ENCODE measurements at places on chromosomes 1 and 21.
A peak's percentile ranks its signal among the peaks of the same experiment; 100 is the strongest.

DNA sequence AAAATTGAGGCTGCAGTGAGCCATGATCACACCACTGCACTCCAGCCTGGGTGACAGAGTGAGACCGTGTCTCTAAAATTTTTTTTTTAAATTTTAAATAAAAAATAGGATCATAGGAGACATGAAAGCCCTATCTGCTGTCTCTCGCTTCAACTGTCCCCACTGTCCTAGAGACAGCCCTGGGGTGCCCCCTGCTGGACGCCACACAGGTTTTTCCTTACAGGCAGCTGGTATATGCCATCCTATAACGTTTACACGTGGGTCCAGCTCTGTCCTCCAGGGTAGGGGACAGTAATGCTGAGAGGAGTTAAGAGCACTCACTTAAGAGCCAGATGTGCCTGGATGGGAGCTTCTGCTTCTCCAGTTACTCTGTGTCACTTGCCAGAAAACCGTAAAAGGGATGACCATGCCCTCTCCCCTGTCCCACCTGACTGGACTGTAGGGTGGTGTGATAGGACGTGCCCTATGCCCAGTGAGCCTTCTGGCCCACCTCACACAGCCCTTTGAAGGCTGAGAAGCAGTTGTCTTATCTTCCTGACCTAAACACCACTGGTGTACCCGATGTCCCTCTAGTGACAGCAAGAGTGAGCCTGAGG is 8.5 kb downstream of the FBXO2 start:
- peak; percentile 75 for DNase-seq

- DNase-seq: no peak
Observed at GRCh38 chr1:69110851-69111250, 456.9 kb upstream of the LRRC7 start.

DNA sequence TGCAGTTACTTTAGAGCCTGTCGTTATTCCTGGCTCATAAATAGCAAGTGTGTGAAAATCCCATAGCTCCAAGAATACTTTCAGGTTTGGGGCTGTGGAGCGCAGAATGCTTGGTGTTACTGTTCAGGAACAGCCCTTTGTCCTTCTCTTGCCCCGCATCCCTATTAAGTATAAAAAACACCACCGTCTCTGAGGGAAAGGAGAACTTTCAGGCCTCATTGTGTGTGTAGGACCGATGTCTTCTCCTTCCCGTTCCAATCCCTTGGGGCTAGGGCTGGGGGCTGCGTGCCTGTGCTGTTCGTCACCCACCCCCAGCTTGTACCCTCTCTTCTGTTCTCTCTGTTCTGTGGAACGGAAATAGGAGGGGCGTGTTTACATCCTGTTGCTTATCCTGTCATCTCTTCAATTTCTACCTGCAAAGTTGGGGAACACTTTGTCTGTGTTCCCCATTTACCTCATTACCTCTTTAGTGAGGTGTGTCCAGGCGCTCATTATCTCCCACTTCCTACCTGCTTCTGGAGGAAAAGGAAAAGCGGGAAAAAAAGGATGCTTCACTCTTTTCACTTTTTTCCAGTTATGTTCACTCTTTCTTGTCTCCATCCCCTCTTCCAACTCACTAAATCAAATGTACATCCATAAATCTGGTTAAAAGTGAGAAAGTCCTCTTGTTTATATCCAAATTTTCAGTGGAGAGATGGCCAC is 788 bp upstream of the TXNIP start:
- DNase-seq: no peak

DNA sequence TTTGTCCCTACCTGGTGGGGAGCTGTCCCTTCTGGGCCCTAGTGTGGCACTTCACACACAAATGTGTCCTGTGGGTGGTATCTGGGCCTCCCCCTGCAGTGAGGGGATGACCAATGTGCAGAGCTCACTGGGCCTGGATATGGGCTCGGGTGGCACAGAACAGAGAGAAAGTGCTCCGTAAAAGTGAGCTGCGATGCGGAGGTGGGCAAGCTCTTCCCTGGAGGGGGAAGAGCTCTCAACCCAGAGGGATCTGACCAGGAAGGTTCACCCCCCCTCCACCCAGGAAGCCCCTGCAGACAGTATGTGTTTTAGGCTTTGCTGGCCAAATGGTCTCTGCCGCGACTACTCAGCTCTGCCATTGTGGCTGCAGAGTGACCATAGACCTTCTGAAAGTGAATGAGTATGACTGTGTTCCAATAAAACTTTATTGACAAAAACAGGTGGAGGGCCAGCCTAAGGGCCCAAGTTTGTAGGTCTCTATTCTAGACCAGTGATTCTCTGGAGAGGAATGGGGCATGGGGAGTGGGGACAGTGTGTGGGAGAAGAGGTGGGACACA is 8.6 kb upstream of the ITGB2 start:
- DNase-seq: no peak

DNA sequence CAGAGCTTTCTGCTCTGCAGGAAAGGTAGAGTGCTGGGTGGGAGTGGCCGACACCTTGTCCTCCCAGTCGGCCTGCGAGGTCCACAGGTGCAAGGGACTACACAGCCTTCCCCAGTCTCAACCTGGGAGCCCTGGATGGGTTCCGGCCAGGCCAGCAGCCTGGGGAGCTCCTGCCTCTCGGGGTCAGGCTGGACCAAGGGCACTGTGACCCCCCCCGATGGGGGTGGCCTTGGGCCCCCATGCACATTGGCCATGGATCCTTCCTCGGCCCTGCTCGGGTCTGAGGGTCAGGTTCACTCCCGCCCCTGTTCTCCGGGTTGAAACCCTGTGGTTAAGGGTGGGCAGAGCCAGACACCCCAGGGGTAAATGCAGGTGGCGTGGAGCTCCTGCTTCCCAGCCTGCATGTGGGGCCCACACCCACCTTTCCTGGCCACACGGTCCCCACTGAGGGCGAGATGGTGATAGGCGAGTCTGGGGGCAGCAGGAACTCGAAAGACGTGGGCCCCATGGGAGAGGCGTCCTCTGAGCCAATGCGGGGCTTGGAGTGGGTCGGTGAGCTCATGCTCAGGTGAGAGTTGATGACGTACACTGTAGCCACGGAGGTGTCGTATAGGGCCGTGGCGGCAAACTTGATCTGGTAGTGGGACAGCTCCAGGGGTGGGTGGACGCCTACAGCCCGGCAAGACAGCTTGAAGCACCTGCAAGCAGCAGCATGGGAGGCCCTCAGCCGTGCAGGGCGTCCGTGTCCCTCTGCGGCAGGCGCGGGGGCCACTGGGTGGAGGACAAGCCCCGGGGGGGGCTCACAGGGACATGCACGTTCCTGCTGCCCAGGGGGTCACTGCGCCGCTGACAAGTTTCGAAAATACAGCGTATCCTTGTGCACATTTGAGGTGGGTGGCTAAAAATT is 10.8 kb upstream of the TMEM52 start:
- no peak for DNase-seq

- no peak for DNase-seq
Observed at GRCh38 chr21:45403825-45404729, 888 bp upstream of the COL18A1 start.

DNA sequence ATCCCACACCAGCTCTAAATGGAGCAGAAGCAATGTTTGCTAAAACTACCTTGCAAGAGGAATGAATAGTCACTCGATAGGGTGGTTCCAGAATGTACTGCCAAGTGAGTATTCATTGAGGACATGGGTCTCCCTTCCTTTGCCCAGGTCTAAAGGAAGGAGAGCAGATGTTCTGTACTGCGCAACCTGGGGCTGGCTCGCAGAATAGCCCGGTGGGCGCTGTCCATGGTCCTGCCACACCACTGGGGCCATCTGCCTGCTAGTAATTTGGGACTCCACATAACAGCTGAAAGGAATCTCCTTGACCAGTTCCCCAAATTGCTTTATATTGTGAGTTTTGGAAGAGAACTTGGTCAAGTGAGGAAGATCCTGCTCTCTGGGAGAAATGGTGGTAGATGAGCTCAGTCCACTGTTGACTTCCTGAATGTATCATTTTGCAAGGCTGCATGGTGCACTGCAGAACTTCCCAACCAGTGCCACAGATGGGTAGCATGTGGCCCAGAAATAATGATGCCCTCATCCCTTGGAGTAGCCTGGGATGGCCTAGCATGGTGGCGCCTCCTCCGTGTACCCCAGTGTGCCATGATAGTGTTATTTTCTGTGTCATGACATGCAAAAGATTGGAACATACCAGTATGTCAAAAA is 5.7 kb downstream of the SLC6A17 start:
- DNase-seq: no peak

GRCh38 chr1:171913385-171913784 is 72.1 kb downstream of the DNM3 start:
- DNase-seq: peak; percentile 16

DNA sequence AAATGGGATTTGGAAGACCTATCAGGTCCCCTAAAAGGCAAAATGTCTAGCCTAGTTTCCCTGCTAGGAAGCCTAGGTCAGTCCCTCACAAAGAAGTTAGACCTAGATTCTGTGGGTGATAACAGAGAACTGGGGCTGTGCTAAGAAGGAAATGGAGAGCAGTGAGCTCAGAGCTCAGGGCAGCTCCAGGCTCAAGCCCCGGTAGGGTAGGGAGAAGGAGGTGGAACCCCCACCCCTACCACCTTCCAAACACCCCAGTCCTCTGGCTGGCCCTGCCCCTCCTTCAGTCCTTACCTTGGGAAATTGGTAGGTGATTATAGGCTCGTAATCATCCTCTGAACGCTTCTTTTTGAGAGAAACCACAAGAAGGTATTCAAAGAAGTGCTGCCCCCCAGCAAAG is 1.1 kb downstream of the DENND2D start:
- no peak for DNase-seq

- no peak for DNase-seq
Observed at GRCh38 chr1:32948905-32949304, 15.7 kb downstream of the RNF19B start.

DNA sequence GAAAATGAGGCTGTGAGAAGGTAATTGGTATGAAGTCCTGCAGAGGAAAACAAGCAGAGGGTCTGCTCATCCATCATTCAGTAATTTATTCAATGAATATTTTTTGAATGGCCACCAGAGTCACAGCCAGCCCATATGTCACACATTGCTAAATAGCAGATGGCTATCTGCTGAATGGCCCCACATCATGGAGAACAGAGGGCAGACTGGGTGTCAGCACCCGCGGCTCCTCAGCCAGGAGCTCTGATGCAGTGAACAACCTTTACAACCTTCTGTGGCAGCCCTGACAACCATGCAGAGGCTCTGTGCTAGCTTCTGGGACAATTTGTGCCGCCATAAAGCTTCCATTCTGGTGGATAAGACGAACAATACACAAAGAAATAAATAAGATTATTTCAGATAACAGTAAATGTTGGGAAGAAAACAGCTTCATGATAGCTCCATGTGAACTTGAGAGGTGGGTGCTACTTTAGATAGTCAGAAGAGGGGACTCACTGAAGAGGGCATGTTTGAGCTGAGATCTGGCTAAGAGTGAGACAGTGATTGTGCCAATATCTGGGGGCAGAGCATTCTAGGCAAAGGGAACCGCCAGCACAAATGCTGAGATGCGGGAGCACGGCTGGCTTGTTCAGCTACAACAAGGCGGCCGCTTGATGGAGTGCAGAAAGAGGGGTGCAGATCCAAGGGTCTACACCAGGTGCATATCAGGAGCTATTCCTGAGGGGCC is 2.8 kb upstream of the C1orf210 start:
- no peak for DNase-seq

DNA sequence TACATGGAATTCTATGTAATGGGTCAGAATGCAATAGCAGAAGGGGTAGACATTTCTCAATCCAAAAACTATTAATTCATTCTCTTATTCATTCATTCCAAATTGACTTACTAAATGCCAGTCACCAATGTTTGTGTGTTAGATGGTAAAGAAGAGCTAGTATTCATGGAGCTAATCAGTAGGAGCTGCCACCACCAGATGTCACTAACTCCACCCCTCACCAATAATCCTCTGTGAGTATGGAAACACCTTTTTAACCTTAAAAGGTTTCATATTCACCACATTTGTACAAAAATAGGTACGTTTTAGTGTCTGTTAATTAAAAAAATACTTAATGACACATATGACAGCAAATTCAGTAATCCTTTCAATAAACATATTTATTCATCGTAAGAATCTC is 131.8 kb upstream of the PKN2 start:
- DNase-seq: no peak

DNA sequence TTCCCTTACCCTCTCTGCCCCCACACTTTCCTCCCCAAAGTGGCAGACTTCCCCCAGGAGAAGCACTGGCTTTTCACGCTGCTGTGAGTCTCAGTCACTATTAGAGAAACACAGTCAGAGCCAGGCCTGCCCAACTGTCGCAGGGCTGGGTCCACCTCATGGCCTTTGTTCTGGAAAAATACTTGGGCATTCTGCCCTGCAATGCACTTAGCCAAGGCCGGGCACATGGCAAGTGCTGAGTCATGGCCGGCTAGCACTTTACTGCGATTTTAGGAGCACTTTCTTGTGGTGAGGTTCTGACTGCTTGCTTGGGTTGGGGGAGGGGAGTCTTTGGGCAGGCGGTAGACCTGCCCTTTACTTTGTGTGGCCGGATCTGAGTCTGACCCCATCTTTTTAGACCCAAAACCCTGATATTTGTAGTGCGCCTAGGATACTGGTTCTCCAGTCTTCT is 7.7 kb downstream of the EPHX1 start:
- peak; percentile 82 for DNase-seq

DNA sequence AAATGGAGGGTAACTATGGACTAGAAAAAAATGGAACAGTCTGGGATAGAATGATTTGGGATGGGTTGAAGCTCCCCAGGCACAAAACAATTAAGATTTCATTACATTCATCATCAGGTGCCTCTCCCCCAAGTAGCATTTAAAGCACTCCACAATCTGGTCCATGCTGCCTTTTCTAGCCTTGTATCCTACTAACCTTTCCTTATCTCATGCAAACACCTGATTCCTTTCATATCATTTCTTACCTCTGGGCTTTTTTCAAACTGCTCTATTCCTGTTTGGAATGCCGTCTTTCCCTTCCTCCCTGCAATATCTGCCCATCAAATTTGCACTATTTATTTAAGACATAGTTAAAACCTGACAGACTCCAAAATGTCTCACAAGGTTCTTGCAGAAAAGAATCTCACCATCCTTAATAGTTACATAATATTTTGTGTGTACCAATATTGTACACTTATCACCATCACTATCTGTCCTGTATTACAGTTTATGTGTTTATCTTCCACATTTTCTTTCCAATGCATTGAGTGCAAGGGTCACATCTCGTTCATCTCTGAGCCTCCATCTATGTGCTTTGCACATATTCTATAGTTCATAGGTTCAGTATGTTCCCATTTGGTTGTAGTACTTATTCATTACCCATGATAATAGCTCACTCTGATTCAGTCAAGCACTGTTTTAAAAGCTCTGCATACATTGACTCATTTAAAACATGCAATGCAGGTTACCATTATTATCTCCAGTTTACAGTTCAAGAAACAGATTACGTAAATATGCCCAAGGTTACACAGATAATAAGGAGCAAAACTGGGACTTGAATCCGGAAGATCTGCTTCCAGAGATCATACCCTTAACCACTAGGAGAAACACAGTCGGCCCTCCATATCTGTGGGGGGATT is 16.1 kb upstream of the SHCBP1L start:
- no peak for DNase-seq
